ENCODE measurements at places on chromosomes 2 and 18. TPM values are rescaled to one million over a fixed set of nuclear protein-coding genes. Genes with fewer than 3 reads are reported as not detected.

Gene CHRNG
- not detected for total RNA-seq

Gene DNAH6
- total RNA-seq: 3.4 TPM

Gene CYBRD1
- total RNA-seq: 8.9 TPM

Gene C18orf54
- total RNA-seq: 11.8 TPM

Gene KYNU
- under 0.01 TPM for total RNA-seq

Gene PLEK
- total RNA-seq: 1.7 TPM

Gene CLEC4F
- not detected for total RNA-seq

Gene MEMO1
- 50.4 TPM for total RNA-seq

Gene FBXO41
- 30.0 TPM for total RNA-seq

Gene ALPG
- not detected for total RNA-seq

Gene WIPF1
- 3.4 TPM for total RNA-seq

Gene CFAP53
- 0.74 TPM for total RNA-seq

Gene TMEM178A
- total RNA-seq: 23.4 TPM

Gene TMEFF2
- 37.6 TPM for total RNA-seq

Gene WNT10A
- total RNA-seq: not detected

Gene DSC3
- total RNA-seq: 0.49 TPM

Gene ANKRD30BL
- 8.9 TPM for total RNA-seq

Gene BMP10
- not detected for total RNA-seq

Gene SPR
- 1.2 TPM for total RNA-seq

Gene NEU2
- total RNA-seq: not detected

Gene EGR4
- total RNA-seq: not detected
